ENCODE measurements at places on chromosomes 11 and 22.

DNA sequence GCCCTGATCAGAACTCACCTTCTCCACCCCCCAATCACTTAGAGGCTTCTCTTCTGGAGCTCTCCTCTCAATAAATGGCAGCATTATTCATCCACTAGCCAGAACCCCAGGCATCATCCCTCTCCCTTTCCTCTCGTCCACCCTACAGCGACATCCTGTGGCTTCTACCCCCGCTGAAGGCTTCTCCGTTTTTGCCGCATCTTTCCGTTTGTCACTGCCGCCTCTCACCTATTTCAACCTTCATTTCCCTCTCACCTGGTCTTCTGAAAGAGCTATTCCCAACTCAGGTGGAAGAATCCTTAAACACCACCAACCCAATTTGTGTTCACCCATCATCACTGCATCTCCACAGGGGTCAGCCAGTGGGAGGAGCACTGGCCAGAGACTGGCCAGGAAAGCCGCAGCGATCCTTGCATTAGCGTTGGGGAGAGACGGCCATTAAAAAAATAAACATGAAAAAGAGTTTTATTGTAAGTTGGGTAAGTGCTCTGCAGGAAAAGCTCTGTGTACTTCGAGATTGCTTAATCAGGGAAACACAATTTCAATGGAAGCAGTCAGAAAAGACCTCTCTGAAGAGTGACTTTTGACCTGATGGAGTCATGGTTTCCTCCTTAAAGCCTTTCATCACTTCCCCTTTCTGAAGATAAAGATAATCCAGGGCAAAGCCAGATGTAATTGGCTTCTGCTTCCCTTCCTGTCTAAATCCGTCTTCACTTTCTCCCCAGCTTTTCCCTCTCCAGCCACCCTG, 36.7 kb downstream of the SPATA19 start:
- no peak for DNase-seq

DNA sequence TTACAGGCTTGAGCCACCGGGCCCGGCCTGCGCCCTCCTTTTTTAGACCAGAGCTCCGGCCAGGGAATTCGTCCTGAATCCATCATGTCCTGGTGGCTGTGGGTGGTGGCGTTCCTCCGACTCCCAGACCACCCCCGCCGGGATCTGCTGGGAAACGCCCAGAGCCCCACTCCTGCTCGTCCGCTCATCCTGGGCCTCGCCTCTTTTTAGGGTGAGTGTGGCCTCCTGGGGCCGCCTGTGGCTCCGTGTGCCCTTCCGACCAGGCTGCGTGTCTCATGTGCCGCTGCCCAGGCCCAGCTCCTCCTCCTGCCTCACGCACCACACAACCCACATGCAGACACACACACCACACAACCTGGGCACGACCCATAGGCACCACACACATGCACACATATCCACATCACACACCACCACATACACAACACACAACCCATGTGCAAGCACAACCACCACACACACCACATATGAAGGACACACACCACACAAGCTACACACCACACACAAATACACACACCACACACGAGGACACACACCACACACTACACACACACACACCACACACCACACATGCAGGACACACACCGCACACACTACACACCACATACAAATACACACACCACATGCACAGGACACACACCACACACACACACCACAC, 946.2 kb downstream of the BRD1 start:
- DNase-seq, result no peak

GRCh38 chr11:86459682-86460460, 85.2 kb downstream of the CCDC81 start:
- DNase-seq, result no peak

GRCh38 chr11:16587670-16588069, 150.8 kb upstream of the C11orf58 start:
- no peak for DNase-seq

DNA sequence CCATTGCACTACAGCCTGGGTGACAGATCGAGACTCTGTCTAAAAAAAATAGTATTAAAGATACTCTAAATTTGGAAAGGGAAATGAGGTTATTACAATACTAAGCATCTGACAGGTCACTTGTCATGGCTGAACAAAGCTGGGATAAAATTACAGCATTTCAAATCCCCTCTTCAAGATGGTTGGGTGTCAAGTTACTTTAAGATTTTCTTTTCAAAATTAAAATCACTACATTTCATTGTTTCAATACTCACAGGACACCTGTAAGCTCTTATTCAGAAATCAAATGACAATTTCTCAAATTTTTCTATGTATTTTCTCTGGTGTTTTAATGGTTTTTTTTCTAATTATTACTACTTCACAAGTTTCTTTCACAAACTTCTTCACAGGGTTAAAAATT, 5.7 kb downstream of the TAF1D start:
- DNase-seq, result no peak

DNA sequence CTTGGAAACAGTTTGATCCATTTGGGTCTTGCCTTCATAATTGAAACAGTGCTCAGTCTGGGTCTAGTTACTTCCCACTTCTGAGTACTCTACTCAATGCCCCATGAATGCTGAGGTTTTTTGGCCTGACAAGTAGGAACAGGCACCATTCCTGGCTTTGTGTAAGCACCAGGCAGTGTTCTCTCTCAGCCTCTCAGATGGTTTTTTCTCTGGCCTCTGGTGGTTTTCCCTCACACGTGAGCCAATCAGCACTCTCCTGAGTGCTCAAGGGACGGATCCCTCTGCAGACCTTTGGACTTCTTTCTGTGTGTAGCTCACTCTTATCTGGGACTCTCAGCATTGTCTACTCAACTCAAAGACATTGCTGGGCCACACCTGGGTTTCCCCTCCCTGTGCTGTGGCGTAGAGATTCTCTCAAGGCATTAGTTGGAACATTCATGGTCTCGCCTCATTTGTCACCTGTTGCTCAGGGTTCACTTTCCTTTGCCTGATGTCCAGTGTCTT, 21.3 kb downstream of the SIK2 start:
- DNase-seq, result no peak

DNA sequence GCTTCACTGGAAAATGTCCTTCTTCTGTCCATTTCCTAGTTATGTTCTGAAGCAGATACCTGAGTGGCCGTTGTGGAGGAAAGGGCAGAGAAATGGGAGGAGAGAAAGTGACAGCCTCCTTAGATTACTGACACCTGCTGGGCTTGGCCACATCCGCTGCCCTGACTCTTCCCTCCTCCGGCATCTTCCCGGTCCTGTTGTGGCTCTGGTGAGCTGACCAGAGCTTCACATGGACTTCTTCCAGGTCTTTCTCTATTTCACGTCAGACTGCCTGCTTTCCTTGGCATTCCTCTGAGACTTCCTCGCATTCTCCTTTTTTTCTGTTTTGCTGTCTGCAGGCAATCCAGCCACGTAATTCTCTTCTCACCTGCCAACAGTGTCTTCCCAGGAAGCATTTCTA, 138.7 kb upstream of the E2F8 start:
- DNase-seq, result no peak

DNA sequence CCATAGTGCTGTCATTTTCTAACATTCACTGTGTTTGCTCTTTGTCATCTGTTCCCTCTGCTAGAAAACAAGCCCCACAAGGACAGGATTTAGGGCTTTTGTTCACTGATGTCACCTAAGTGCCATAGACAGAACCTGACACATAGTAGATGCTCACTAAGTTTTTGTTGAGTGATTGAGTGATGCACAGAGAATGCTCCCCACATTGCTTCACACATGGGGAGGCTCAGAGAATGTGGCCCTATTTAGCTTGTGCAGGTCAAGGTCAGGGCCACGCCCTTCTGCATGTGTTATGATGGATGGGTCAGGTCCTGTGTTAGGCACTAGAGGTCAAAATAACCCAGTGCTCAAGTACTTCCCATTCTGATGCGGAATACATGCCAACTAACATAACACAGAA, 33.1 kb upstream of the TSKU start:
- DNase-seq, result no peak

- no peak for DNase-seq
These were observed 84.9 kb downstream of the CTTN start for GRCh38 chr11:70483077-70483861.

GRCh38 chr11:121482231-121483129, 29.7 kb upstream of the SORL1-AS1 start:
- peak; percentile 50 for DNase-seq

GRCh38 chr11:34787895-34788294, 128.3 kb downstream of the APIP start:
- DNase-seq, result no peak

DNA sequence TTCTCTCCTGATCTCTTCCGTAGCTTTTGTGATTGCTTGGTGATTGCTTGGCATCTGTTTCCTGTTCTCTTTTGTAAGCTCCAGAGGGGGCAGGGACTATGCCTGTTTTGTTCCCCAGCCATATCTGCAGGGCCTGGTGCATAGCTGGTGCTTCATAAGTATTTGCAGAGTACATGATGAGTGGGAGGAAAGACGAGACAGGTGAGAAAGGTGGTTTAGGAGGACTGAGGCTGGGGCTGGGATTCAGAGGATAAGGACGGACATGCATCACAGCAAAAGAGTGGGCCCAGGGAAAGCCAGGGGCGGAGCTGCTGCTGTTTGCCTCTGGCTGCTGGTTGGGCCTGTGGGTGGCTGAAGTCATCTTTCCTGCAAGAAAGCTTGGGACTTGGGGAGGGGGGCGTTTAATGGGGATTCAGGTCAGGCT, 62.4 kb downstream of the DSCAML1 start:
- no peak for DNase-seq

DNA sequence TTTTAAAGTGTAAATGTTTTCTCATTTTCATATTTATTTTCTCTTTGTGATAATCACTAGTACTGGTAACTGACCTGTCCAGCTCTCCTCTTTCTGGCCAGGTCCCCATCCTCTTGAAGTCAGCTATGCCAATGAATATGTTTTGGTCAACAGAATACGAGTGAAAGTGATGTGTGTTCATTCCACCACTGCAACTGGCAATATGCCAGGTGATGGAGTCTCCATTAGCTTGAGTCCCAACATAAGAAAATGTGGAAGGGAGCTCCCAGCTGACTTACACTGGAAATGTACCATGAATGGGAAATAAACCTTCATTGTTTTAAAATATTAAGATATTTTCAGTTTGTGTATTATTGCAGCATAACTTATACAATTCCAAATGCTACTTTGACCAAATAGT, 75.8 kb downstream of the CCDC34 start:
- DNase-seq, result no peak

DNA sequence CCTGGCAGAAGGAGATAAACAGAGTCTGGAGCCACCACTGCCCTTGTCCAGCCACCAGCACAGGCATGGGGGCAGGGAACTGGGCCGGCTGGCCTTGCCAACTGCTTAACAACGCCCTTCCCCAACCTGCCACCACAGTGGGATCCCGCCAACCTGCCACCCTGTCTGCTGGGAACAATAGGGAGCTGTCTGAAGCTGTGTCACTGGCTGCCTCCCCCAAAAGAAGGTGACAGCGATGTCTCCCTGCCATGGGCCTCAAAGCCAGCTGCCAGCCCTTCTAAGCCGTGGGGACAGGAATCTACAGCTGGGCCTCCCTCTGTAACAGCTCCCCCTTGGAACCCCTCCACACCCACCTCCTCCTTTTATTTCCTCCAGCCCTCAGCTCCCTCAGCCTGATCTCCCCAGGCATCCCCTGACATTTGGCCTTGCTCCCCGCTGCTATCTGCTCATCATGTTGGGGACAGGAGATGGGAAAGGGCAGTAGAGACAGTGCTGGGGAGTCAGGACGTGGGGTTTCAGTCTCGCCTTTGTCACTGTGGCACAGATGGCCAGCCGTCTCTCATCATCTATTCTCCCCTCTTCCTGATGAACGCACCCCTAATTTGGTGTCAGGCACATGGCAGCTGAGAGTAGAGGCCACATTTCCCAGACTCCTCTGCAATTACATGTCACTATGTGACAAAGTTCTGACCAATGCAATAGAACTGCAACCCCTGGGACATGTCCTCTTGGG, 51.3 kb upstream of the PRDM11 start:
- no peak for DNase-seq

DNA sequence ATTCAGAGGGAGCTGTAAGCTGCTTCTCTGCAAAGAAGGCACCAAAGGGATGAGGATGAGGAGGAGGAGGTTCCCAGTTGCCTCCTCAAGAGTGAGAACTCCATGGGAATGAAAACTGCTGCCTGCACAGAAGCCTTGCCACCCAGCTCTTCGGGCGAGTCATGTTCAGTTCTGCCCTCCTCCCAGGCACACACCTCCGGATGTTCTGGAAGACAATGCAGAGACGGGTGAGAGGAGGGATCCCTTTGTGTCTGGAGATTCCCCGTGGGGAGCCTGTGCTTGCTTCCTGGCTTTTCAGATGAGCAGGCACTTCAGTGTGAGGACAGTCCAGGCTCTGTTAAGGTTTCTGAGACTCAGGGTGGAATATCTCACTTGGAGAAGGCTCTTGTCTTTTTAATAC, 295.6 kb downstream of the DDX10 start:
- DNase-seq, result no peak

GRCh38 chr22:27348634-27349033, 452.9 kb downstream of the MN1 start:
- DNase-seq, result no peak

- no peak for DNase-seq
These were observed 23.4 kb downstream of the SLN start for GRCh38 chr11:107688322-107688918.

GRCh38 chr11:84817998-84818397, 809.1 kb downstream of the DLG2 start:
- no peak for DNase-seq

GRCh38 chr11:72203163-72203562, 11.2 kb downstream of the FOLR1 start:
- no peak for DNase-seq

DNA sequence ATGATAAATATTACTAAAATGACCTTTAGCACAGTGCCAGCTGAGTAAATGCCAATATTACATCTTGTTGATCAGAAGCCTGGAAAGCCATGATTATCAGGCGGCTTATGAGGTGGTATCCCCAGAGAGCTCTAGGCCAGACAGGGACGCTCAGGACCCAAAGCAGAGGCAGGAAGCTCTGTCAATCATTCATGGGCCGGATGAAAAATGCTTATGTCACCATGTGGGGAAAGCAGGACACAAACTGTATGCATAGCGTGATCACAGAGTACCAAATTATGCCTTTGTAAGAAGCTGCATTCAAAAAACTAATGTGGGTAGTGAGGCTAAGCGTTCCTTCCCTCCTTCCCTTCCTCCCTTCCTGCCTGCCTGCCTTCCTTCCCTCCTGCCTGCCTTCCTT, 82.6 kb downstream of the TENM4 start:
- no peak for DNase-seq

- no peak for DNase-seq
These were observed 33.6 kb downstream of the NEU3 start for GRCh38 chr11:75022296-75022695.

DNA sequence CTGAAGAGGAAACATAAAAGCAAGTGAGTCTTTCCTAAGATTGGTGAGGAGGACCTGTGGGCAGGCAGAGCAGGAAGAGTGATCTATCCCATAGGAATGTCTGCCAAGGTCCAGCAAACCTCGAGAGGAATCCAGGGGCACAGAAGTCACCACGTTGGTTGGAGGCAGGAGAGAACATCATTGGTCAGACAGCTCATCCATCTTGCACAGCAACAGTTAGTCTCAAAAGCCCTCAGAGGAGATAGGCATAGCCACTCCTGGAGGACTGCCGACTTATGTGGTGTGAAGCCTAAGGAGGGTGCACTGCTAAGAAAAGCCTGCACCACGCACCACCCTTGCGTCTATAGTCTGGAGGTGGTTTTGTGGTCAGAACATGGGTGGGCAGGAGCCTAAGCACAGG, 109.1 kb downstream of the RASSF10 start:
- no peak for DNase-seq

- DNase-seq, result no peak
These were observed 19.4 kb downstream of the RELT start for GRCh38 chr11:73395297-73396208.

GRCh38 chr22:20244691-20245576, 23.2 kb downstream of the RTN4R start:
- DNase-seq, result peak; percentile 53

GRCh38 chr22:50608996-50609395, 8.4 kb downstream of the MAPK8IP2 start:
- no peak for DNase-seq
